ENCODE measurements at places on chromosomes 6 and 20.

- DNase-seq = no peak
Observed at GRCh38 chr6:39388606-39389483, 66.3 kb upstream of the KCNK16 start.

- no peak for DNase-seq
Observed at GRCh38 chr20:62368392-62368975, 1.4 kb upstream of the LAMA5 start.

GRCh38 chr6:110549277-110549676, 72.9 kb upstream of the SLC22A16 start:
- DNase-seq = no peak

- DNase-seq = no peak
Observed at GRCh38 chr6:118722829-118723813, 71.7 kb upstream of the CEP85L start.

- DNase-seq = no peak
Observed at GRCh38 chr20:19932170-19932667, 84.9 kb upstream of the NAA20 start.

- no peak for DNase-seq
Observed at GRCh38 chr6:6314596-6314995, 5.9 kb downstream of the F13A1 start.
